Activated CD4-positive, alpha-beta T cell treated with anti-CD3 and anti-CD28 coated beads, Interleukin-2, amount 10 ng/mL, durations not matched to agents 7 days and 5 days (primary cell): ENCODE measurements at places on chromosomes 2 and 18. TPM values are rescaled to one million over a fixed set of nuclear protein-coding genes. Genes with fewer than 3 reads are reported as not detected.

OTOS gene
- total RNA-seq: not detected

GRCh38 chr2:63034526-63034925 is 16.1 kb upstream of the OTX1 start:
- no peak overlapping the region for H3K4me3 ChIP-seq
- H3K27ac ChIP-seq: no peak overlapping the region
- H3K36me3 ChIP-seq: no peaks in the 10 kb centered on the region
- no peak for DNase-seq

- no peaks in the 10 kb centered on the region for H3K4me1 ChIP-seq
- H3K4me3 ChIP-seq: no peak overlapping the region
- H3K27ac ChIP-seq: no peak overlapping the region
- no peaks in the 10 kb centered on the region for H3K27me3 ChIP-seq
- H3K36me3 ChIP-seq: no peaks in the 10 kb centered on the region
- DNase-seq: no peak
Measured at GRCh38 chr2:16978301-16978700, 312.7 kb upstream of the CYRIA start.

DNA sequence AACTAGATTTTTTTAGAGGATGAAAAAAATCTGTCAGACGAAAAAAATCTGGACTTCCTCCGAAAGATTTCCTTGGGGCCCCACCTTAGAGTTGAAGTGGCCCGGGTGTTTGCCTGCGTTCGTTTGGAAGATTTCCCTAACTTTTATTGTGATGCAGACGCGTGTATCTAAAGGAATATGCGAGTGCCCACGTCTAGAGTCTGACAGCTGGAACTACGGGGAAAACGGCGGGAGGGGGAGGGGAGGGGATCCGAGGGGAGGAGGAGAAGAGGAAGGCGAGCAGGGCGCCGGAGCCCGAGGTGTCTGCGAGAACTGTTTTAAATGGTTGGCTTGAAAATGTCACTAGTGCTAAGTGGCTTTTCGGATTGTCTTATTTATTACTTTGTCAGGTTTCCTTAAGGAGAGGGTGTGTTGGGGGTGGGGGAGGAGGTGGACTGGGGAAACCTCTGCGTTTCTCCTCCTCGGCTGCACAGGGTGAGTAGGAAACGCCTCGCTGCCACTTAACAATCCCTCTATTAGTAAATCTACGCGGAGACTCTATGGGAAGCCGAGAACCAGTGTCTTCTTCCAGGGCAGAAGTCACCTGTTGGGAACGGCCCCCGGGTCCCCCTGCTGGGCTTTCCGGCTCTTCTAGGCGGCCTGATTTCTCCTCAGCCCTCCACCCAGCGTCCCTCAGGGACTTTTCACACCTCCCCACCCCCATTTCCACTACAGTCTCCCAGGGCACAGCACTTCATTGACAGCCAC is 2.4 kb upstream of the SP9 start:
- no peak for DNase-seq
- H3K27me3 ChIP-seq: peaks cover 82% of the 10 kb centered on the region
- H3K27ac ChIP-seq: peak overlapping the region; percentile 58
- H3K4me1 ChIP-seq: peaks cover 36% of the 10 kb centered on the region
- no peak overlapping the region for H3K4me3 ChIP-seq

ZNF396 gene
- 0.50 TPM for total RNA-seq

DNA sequence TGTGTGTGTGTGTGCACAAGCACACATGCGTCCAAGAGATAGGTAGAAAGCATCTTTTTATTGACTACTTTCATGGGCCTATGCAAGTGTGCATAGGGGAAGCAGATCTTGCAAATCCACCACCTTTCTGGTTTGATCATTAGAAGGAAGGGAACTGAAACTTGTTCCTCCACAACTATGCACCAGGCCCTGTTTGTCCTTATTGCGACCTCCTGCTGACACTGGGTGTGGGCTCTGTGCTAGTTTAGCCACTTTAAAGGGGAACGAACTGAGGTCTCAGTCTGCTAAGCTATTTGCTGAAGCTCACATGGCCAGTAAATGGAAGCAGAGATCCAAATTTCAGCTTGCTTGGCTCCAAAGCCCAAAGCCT is 32.1 kb upstream of the INSIG2 start:
- H3K36me3 ChIP-seq: no peaks in the 10 kb centered on the region
- DNase-seq: no peak
- H3K4me3 ChIP-seq: no peak overlapping the region
- H3K27me3 ChIP-seq: peaks cover 28% of the 10 kb centered on the region
- H3K27ac ChIP-seq: no peak overlapping the region

SDC1 gene
- not detected for total RNA-seq

- H3K36me3 ChIP-seq: no peaks in the 10 kb centered on the region
- H3K27me3 ChIP-seq: peaks cover 1% of the 10 kb centered on the region
- H3K4me3 ChIP-seq: no peak overlapping the region
- H3K27ac ChIP-seq: no peak overlapping the region
Measured at GRCh38 chr2:226122041-226122440, 677.6 kb downstream of the IRS1 start.

DNA sequence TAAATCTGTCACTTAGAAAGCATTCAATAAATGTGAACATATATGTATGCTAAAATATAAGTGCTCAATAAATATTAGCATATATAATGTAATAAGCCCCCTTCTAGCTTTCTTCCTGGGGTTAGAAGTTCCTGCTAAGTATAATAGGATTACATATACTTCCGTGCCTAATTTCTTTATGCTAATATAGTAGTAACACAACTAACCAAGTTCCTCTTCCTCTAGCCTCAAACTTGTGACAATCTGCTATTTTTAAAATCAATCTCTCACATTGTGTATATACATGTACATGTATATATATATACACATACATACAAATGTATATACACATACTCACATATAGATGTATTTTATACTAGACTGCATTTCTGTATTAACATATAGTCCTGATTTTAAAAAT is 32.2 kb downstream of the TLK1 start:
- H3K4me3 ChIP-seq: no peak overlapping the region
- no peaks in the 10 kb centered on the region for H3K27me3 ChIP-seq
- DNase-seq: no peak
- H3K4me1 ChIP-seq: no peaks in the 10 kb centered on the region

DNA sequence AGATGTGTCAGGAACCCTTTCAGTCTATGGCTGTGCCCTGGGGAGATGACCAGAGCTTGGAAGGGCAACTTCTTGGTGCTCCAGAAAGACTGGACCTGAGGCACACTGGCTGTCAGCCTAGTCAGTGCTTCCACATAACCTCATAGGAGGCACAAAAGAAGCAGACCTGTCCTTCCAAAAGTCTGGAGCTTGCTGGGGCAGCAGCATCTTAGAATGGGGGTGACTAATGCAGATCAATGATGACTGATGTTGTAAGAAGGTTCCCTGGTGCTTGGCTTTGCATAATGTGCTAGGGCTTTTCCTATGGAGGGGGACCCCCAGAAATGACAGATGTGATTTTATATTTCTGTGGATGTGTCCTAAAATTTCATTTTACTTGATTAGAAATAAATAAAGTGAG is 255.7 kb upstream of the THUMPD2 start:
- no peaks in the 10 kb centered on the region for H3K27me3 ChIP-seq
- H3K4me1 ChIP-seq: peaks cover 13% of the 10 kb centered on the region
- no peak overlapping the region for H3K4me3 ChIP-seq

STPG4 gene
- total RNA-seq: 0.44 TPM

SNRNP27 gene
- 58.1 TPM for total RNA-seq

ACVR1C gene
- 2.5 TPM for total RNA-seq

LHCGR gene
- not detected for total RNA-seq

DNA sequence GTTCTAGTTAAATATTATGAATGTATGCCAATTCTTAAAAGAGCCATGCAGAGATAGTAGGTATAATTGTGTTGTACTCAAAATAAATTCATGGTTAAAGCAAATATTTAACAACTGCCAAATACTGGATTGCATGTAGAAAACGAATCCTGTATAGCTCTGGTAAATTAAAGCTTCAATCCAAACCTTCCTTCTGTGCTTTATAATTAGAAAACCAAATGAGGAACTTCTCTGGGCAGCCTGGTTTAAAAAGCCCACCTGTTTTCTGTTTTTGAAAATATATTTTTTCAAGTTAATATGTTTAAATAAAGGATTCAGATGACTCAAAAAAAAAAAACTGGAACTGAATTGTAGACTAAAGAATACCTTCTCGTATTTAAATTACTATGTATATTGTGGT is 48.3 kb upstream of the ITGA4 start:
- no peak for DNase-seq
- H3K27ac ChIP-seq: no peak overlapping the region
- H3K4me3 ChIP-seq: no peak overlapping the region
- no peaks in the 10 kb centered on the region for H3K27me3 ChIP-seq

ZSWIM2 gene
- not detected for total RNA-seq

- H3K27me3 ChIP-seq: peaks cover 9% of the 10 kb centered on the region
- no peak for DNase-seq
- no peak overlapping the region for H3K27ac ChIP-seq
- no peaks in the 10 kb centered on the region for H3K36me3 ChIP-seq
Measured at GRCh38 chr2:23484275-23484674, 99.3 kb downstream of the KLHL29 start.

DNA sequence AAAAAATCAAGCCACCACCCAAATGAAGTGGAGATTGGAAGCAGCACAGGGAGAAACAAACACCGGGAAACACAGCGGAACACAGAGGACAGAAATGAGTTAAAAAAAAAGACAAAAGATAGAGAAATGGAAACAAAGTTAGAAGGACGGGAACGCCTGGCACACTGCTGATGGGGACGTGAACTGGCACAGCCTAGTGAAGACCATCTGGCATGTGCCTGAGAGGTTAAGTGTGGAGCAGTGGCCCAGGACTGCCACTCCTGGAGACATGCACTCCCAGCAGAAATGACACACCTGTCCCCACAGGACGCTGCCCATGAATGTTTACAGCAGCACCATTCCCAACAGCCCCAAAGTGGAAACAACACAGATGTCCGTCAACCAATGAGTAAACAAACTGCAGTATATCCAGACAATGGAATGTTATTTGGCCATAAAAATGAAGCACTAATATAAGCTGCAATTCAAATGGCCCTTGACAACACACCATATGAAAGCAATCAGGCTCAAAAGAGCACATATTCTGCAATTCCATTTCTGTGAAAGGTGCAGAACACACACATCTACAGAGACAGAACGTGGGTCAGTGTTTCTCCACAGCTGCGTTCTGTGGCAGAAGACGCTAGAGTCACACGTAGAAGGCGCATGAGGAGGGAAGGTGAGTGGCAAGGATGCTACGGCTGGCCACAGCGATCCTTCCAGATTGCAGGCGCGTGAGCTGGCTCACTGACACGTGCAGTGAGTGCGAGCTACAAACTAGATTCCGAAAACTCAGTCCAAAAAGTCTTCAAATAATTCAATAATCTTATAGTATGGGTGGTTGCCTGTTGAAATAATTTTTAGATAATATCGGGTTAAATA is 24.6 kb downstream of the THAP4 start:
- H3K36me3 ChIP-seq: peaks cover 7% of the 10 kb centered on the region
- H3K4me1 ChIP-seq: peaks cover 47% of the 10 kb centered on the region
- peak overlapping the region; percentile 52 for H3K27ac ChIP-seq
- no peak for DNase-seq
- no peak overlapping the region for H3K4me3 ChIP-seq
